Glutamatergic neuron (in vitro differentiated cells): ENCODE measurements at places on chromosomes 1 and 21. TPM values are rescaled to one million over a fixed set of nuclear protein-coding genes. Genes with fewer than 3 reads are reported as not detected.

B3GALT2 gene
- 64.6 TPM for total RNA-seq

OR2L8 gene
- total RNA-seq = 0.61 TPM

MEF2D gene
- total RNA-seq = 50.0 TPM

FDPS gene
- 265 TPM for total RNA-seq

CELF3 gene
- 274 TPM for total RNA-seq

NENF gene
- total RNA-seq = 5.2 TPM

LCE7A gene
- not detected for total RNA-seq
